GM23338 (cell line): ENCODE measurements at places on chromosomes 11 and 22. TPM values are rescaled to one million over a fixed set of nuclear protein-coding genes. Genes with fewer than 3 reads are reported as not detected.
A peak's percentile ranks its signal among the peaks of the same experiment; 100 is the strongest.

- H3K4me1 ChIP-seq, result no peaks in the 10 kb centered on the region
- no peak overlapping the region for H3K4me3 ChIP-seq
- no peaks in the 10 kb centered on the region for H3K36me3 ChIP-seq
- no peak overlapping the region for H3K27ac ChIP-seq
- no peaks in the 10 kb centered on the region for H3K27me3 ChIP-seq
Measured at GRCh38 chr11:1728931-1729691, 21.3 kb downstream of the IFITM10 start.

DNA sequence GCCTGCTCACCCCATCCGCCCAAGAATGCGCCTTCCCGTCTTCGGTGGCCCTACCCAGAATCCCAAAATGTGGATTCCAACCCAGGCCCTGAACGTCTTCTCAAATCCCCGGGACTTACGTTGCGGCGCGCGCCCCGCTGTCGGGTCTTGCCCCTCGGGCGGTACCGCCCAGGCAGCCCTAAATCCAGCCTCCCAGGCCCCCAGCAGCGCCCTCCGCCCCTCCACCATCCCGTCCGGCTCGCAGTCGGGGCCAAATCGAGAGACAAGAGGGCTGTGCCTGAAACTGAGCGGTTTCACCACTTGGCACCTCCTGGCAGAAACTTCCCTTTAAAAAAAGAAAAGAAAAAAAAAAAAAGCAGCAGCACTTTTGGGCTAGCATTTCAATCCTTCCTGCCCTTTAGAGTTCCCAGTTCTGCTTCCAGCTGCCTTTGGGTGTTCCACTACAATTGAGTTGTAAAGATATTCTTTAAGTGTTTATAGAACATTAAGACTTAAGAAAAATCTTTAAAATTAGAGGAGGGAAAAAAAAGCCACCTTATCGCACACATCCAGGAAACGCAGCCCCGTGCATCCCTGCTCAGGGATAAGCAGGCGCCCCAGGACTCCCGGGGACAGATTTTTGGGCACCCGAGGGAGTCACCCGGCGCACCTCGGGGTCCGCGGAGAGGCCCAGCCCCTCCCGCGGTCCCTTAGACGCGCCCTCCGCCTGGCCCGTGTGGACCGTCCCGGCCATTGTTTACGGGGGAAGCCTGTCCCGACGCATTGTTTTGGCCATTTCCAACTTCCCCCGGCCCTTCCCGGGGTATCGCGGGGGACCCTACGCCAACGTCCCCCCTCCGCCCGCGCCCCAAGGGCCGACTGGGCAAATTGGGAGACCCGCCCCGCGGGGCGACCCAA, 57.6 kb downstream of the KCNJ4 start:
- DNase-seq, result peak; percentile 92
- H3K4me3 ChIP-seq, result peak overlapping the region; percentile 88
- no peaks in the 10 kb centered on the region for H3K36me3 ChIP-seq
- H3K4me1 ChIP-seq, result peaks cover 53% of the 10 kb centered on the region
- H3K27ac ChIP-seq, result peak overlapping the region; percentile 100
- H3K27me3 ChIP-seq, result no peaks in the 10 kb centered on the region

GRCh38 chr11:33857933-33858371, 33.9 kb downstream of the LMO2 start:
- no peak overlapping the region for H3K4me3 ChIP-seq
- no peaks in the 10 kb centered on the region for H3K27me3 ChIP-seq
- H3K27ac ChIP-seq, result no peak overlapping the region
- H3K4me1 ChIP-seq, result peaks cover 11% of the 10 kb centered on the region

DNA sequence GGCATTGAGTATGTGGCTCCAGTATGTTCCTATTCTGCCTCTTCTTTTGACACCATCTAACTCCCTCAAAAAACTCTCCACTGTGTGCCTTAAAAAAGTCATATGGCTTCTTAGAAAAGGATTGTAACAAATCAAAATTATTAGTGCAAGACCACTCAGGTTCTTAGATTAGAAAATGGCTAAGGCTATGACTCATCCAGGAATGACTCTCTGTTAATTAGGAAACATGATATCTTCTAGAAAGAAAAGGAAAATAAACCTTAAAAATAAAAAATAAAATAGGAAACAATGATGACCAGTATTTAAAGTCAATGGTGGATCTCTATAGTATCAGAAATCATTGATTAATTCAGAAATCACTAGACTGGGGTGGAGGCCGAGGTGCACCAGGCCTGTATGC, 21.7 kb downstream of the SLC25A17 start:
- peak overlapping the region; percentile 62; the same call in 1 of the 2 replicates for H3K27ac ChIP-seq
- no peaks in the 10 kb centered on the region for H3K27me3 ChIP-seq
- no peak overlapping the region for H3K4me3 ChIP-seq
- DNase-seq, result no peak
- no peaks in the 10 kb centered on the region for H3K4me1 ChIP-seq

- H3K4me1 ChIP-seq, result no peaks in the 10 kb centered on the region
- no peak overlapping the region for H3K27ac ChIP-seq
- H3K36me3 ChIP-seq, result no peaks in the 10 kb centered on the region
Measured at GRCh38 chr11:134615041-134615615, 203.1 kb upstream of the B3GAT1 start.

DNA sequence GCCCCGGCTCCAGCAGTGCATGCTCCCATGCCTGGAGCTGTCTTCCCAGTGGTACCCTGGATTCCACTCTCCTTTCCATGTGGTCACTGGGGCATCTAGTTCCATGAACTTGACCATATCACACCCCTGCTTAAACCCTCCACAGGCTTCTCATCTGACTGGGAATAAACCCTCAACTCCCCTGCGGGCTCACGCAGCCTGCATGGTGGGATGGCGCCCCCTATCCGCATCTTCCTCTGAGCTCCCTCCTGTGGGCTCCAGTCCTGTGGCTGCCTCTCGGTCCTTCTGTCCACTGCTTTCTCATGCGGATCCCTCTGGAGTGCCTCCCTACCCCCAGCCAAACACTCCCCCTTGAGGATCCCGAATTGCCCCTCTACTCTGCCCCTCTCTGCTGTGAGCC, 41.4 kb upstream of the TTLL12 start:
- DNase-seq, result peak; percentile 88
- peaks cover 7% of the 10 kb centered on the region; the same call in 1 of the 2 replicates for H3K4me1 ChIP-seq
- H3K4me3 ChIP-seq, result no peak overlapping the region
- H3K36me3 ChIP-seq, result no peaks in the 10 kb centered on the region
- H3K27ac ChIP-seq, result no peak overlapping the region
- H3K27me3 ChIP-seq, result no peaks in the 10 kb centered on the region

DNA sequence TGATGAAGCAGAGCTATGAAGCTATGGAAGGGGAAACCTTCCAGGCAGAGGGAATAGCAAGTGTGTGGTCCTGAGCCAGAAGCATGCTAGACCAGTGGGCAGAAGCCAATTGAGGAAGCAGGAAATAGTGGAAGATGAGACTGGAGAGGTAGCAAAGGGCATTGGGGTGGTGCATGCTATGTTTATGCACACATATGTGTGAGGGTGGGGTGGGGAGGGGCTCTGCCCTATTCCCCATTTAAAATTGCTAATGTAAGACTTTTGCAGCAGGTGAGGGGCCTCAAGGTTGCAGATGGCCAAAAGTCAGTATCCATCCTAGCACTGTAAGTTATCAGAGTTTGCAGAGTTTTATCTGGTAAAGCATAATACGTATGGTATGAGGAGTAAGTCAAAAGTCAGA, 626.6 kb upstream of the KIRREL3 start:
- DNase-seq, result no peak
- H3K4me1 ChIP-seq, result peaks cover 8% of the 10 kb centered on the region
- H3K4me3 ChIP-seq, result no peak overlapping the region
- no peaks in the 10 kb centered on the region for H3K36me3 ChIP-seq

DNA sequence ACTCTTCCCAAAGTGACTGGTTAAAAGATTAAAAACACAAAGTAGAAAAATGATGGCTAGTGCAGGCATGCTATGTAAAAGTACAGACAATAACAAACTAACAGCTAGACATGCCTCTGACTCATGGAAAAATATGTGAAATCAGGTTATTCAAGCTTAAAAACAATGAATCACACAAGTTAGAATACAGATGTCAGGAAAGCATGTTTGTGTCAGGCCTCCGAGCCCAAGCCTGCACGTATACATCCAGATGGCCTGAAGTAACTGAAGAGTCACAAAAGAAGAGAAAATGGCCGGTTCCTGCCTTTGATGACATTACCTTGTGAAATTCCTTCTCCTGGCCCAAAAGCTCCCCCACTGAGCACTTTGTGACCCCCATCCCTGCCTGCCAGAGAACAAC, 110.1 kb downstream of the NOX4 start:
- H3K27ac ChIP-seq, result no peak overlapping the region
- no peaks in the 10 kb centered on the region for H3K27me3 ChIP-seq
- no peak overlapping the region for H3K4me3 ChIP-seq
- DNase-seq, result peak; percentile 17
- H3K36me3 ChIP-seq, result no peaks in the 10 kb centered on the region

GRCh38 chr11:69939551-69940245, 120.5 kb upstream of the FGF3 start:
- H3K4me3 ChIP-seq, result no peak overlapping the region
- no peaks in the 10 kb centered on the region for H3K4me1 ChIP-seq
- no peaks in the 10 kb centered on the region for H3K36me3 ChIP-seq
- H3K27ac ChIP-seq, result no peak overlapping the region
- no peaks in the 10 kb centered on the region for H3K27me3 ChIP-seq

DNA sequence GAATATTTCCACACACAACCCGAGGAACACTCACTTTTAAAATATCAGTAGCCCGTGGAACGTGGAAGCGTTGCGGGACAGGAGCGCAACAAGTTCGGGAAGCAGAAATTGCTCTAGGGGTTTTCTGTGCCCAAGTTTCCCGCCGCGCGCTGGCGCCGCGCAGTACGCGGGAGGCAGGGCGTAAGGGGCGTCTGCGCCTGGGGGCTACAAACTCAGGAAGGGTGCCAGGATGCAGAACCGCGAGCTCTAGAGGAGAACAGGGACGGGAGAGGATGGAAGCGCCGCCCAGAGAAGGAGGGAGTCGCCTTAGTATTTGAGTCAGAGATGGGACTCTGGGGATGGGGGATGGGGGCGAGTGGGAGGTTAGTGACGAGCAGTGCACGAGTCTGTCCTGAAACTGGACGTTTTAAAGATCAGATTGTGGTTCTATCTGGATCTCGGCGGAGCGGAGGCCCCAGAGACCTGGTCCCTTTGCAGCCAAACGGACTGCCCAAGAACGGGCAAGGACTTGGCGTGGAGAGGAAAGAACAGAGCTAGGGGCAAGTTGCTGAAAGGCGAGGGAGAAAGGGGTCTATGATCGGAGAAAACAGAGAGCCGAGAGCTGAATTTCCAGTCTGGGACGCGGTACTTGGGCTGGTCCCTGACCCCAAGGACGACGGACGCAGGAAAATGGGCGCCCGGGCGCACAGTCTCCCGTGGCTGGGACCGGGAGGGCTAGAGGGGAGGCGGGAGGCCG, 4.7 kb downstream of the BSX start:
- no peak overlapping the region for H3K27ac ChIP-seq
- H3K27me3 ChIP-seq, result peaks cover 99% of the 10 kb centered on the region
- DNase-seq, result peak; percentile 80
- no peaks in the 10 kb centered on the region for H3K36me3 ChIP-seq
- H3K4me1 ChIP-seq, result peaks cover 24% of the 10 kb centered on the region
- peak overlapping the region; percentile 84 for H3K4me3 ChIP-seq

GRCh38 chr11:12829131-12829530, 154.9 kb downstream of the TEAD1 start:
- peak overlapping the region; percentile 47 for H3K4me3 ChIP-seq
- peak overlapping the region; percentile 89 for H3K27ac ChIP-seq
- DNase-seq, result no peak

GRCh38 chr11:72561856-72562255, 112.4 kb downstream of the PDE2A start:
- no peak for DNase-seq
- no peaks in the 10 kb centered on the region for H3K4me1 ChIP-seq
- H3K4me3 ChIP-seq, result no peak overlapping the region
- H3K27ac ChIP-seq, result no peak overlapping the region

GRCh38 chr22:19292458-19293230, 1.1 kb upstream of the CLTCL1 start:
- no peak for DNase-seq
- H3K4me3 ChIP-seq, result peak overlapping the region; percentile 88
- H3K27ac ChIP-seq, result no peak overlapping the region

DNA sequence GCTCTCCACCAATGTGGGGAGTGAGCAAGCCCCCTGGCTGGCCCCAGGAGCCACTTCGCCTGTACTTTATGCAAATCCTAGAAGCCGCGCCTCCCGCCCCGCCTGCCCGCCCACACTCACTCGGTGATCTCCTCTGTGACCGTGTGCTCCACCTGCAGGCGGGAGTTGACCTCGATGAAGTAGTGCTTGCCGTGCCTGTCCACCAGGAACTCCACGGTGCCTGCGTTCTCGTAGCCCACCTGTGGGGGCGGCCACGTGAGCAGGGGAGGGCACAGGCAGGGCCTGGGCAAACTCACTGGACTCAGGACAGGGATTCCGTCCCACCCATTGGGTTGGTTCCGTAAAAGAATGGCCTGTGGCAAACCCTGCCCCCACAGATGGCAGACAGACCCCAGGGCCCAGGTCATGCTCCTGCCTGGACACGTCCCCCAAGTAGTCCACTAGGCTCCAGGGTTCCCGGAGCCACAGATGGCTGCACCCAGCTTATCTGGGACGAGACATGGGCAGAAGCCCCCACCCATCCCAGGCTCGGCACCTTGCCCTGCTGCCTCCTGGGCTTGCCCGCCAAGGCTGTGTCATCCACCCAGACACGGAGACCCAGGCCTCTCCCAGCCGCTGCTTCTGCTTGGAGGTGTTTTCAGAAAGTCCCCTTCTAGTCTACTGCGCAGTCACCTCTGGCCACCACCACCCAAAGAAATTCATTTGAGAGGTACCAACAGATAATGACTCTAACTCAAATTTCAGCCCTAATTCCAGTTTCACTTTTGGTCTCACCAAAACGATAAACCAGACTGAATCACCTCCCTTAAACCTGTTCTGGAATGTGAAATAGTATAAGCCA, 12.1 kb downstream of the LRFN4 start:
- no peaks in the 10 kb centered on the region for H3K36me3 ChIP-seq
- peak; percentile 94 for DNase-seq
- H3K4me1 ChIP-seq, result no peaks in the 10 kb centered on the region; the same call in 1 of the 2 replicates
- H3K27ac ChIP-seq, result no peak overlapping the region
- no peaks in the 10 kb centered on the region for H3K27me3 ChIP-seq
- H3K4me3 ChIP-seq, result no peak overlapping the region

OR52I1 gene
- not detected in 2 replicates for total RNA-seq

MS4A7 gene
- 0.07 TPM in 1 of 2 replicates, not detected in the other for total RNA-seq

SNU13 gene
- total RNA-seq, result 163 and 193 TPM in 2 replicates

LMO1 gene
- not detected in 2 replicates for total RNA-seq

SAA4 gene
- not detected in 2 replicates for total RNA-seq

MEN1 gene
- 38.9 and 45.2 TPM in 2 replicates for total RNA-seq

GLYAT gene
- 0.10 TPM in 1 of 2 replicates, not detected in the other for total RNA-seq

APOL4 gene
- not detected in 2 replicates for total RNA-seq

DGAT2 gene
- total RNA-seq, result 1.6 and 2.6 TPM in 2 replicates

PEX16 gene
- 22.4 and 34.1 TPM in 2 replicates for total RNA-seq

MUC5AC gene
- total RNA-seq, result not detected in 2 replicates

OR5A1 gene
- total RNA-seq, result 0.03 TPM in 1 of 2 replicates, not detected in the other

OMP gene
- total RNA-seq, result 1.0 TPM in 1 of 2 replicates, not detected in the other

POU2AF2 gene
- not detected in 2 replicates for total RNA-seq

NAV2 gene
- 42.3 and 45.0 TPM in 2 replicates for total RNA-seq

PHF21B gene
- 127 and 149 TPM in 2 replicates for total RNA-seq
